ENCODE measurements at places on chromosomes 13 and 19. TPM values are rescaled to one million over a fixed set of nuclear protein-coding genes. Genes with fewer than 3 reads are reported as not detected.

The C1QTNF9B gene
- 0.38 TPM for total RNA-seq

The PSENEN gene
- total RNA-seq: 63.1 TPM

The CHERP gene
- total RNA-seq: 76.7 TPM

The ZNF71 gene
- total RNA-seq: 0.13 TPM

The ARRDC5 gene
- not detected for total RNA-seq

The KIR2DL3 gene
- not detected for total RNA-seq

The KCNC3 gene
- 26.2 TPM for total RNA-seq

The FXYD1 gene
- total RNA-seq: 2.7 TPM

The MAP4K1 gene
- total RNA-seq: 3.2 TPM

The MPND gene
- total RNA-seq: 16.2 TPM

The NTF4 gene
- total RNA-seq: not detected

The PPFIA3 gene
- total RNA-seq: 53.0 TPM

The ALKBH6 gene
- 34.5 TPM for total RNA-seq

The SELENOW gene
- total RNA-seq: 91.9 TPM

The SOX21 gene
- total RNA-seq: not detected

The NLRP7 gene
- not detected for total RNA-seq

The NUMBL gene
- total RNA-seq: 41.5 TPM

The MRPL54 gene
- 83.2 TPM for total RNA-seq

The SLC7A10 gene
- total RNA-seq: not detected

The HPN gene
- 0.20 TPM for total RNA-seq

The CYP4F2 gene
- total RNA-seq: 0.22 TPM

The BRD4 gene
- total RNA-seq: 93.7 TPM

The CYP4F11 gene
- total RNA-seq: not detected

The ZNF700 gene
- total RNA-seq: 14.1 TPM

The UPK1A gene
- not detected for total RNA-seq

The MAB21L1 gene
- not detected for total RNA-seq

The POLR2E gene
- 351 TPM for total RNA-seq

The CPB2 gene
- 0.13 TPM for total RNA-seq

The CBLC gene
- not detected for total RNA-seq

The FPR2 gene
- not detected for total RNA-seq

The PLPPR3 gene
- total RNA-seq: 40.4 TPM

The GSX1 gene
- not detected for total RNA-seq

The INSR gene
- total RNA-seq: 0.94 TPM

The PRR22 gene
- 9.3 TPM for total RNA-seq

The CLDN10 gene
- not detected for total RNA-seq

The CEACAM3 gene
- total RNA-seq: not detected

The CEACAM7 gene
- not detected for total RNA-seq

The NCR1 gene
- 1.5 TPM for total RNA-seq

The GNG8 gene
- total RNA-seq: not detected

The CELF5 gene
- total RNA-seq: 0.49 TPM

The PLEKHF1 gene
- 12.7 TPM for total RNA-seq

The AMH gene
- total RNA-seq: 27.4 TPM

The NCLN gene
- 126 TPM for total RNA-seq

The ZNF823 gene
- 4.4 TPM for total RNA-seq

The PSG7 gene
- not detected for total RNA-seq

The LIG1 gene
- 83.0 TPM for total RNA-seq

The URAD gene
- not detected for total RNA-seq

The QPCTL gene
- total RNA-seq: 29.4 TPM

The SYT3 gene
- total RNA-seq: 1.7 TPM

The C2CD4C gene
- total RNA-seq: not detected

The KLK1 gene
- total RNA-seq: 11.7 TPM

The HSH2D gene
- 0.16 TPM for total RNA-seq

Measured in K562 (cell line).